ENCODE measurements at places on chromosomes 7 and 10.

- no peak for DNase-seq
These were observed 23.7 kb downstream of the ABCC2 start for GRCh38 chr10:99806091-99806490.

- DNase-seq = no peak
These were observed 78.8 kb downstream of the RALA start for GRCh38 chr7:39702133-39702532.

DNA sequence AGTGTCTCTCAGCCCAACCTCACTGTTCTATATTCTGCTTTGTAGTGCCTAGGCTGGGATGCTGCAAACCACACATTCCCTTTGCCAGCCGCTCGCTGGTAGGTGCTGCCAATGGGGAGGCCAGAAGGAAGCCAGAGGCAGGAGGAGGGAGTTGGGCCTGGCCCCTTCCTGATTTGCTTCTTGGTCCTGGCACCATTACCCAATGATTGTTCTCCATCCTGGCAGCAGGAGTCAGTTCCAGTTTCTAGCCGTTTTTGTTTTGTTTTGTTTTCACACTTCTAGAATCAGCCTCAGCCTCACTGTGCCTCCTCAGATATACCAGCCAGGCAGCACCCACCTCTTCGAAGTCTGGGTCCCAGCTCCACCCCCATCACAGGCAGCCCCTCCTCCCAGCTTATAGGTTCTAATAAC lies 27.4 kb upstream of the LOXL4 start:
- no peak for DNase-seq

DNA sequence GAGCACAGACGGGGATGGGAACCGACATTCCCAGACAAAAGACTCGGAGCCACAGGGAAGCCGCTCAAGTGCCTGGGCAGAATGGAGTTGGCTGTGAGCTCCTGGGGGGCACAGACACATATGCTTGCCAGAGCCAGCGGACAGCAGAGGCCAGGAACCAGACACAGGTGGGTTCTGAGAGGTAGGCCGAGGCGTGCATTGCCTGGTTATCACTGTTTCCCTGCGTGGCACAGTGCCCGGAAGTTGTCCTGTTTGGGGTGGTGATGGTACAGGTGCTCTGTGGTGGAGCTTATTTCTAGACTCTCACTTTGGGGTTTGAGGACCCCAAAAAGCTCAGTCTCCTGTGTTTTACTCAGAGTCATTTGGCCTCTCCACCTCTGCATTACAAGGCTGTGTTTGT lies 2.5 kb downstream of the PALD1 start:
- DNase-seq = no peak

GRCh38 chr10:63825111-63825510 lies 303.9 kb downstream of the REEP3 start:
- DNase-seq = no peak

GRCh38 chr7:117863618-117864017 lies 9.6 kb downstream of the CTTNBP2 start:
- no peak for DNase-seq

GRCh38 chr7:325051-325798 lies 35.3 kb downstream of the FOXL3 start:
- no peak for DNase-seq

- DNase-seq = no peak
These were observed at the start of gene ST8SIA6 for GRCh38 chr10:17454161-17455014. Gene ST8SIA6, minus strand, starts transcription at chr10:17454595. Its CDS starts 340 bp downstream, at chr10:17454255.

GRCh38 chr10:71218046-71218650 lies 5.8 kb downstream of the UNC5B start:
- DNase-seq = no peak

- DNase-seq = no peak
These were observed 3.4 kb downstream of the AOC1 start for GRCh38 chr7:150855476-150856302.

GRCh38 chr10:123891144-123892071 lies at the start of gene CPXM2:
Gene CPXM2, minus strand, starts transcription at chr10:123891807. Its CDS starts 148 bp downstream, at chr10:123891659.
- no peak for DNase-seq

DNA sequence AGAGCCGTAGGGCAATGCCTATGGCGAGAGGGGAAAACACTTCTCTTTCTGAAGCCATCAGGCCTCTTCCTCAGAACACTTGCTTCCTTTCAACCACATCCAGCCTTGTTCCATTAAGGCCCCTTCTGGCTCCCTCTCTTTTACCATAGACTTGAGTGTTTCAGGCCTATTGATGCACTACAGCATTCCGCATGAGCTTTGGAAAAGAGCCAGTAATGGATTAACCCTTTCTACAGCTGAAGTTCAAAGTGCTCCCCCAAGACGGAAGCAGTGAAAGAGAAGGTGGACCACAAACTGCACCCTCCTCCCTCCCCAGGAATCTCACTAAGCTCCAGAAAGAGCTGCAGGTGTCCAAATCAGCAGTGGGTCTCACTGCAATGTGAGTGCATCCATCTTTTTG lies 102.7 kb upstream of the C7orf33 start:
- no peak for DNase-seq

GRCh38 chr7:1706721-1707613 lies 36.9 kb downstream of the ELFN1 start:
- no peak for DNase-seq

GRCh38 chr10:92110039-92110794 lies 180.7 kb downstream of the CPEB3 start:
- DNase-seq = no peak
